Cerebellum (tissue), 4 donors: ENCODE measurements at places on chromosomes 12 and 14.

GRCh38 chr12:102061096-102061559 is 663 bp downstream of the WASHC3 start:
- peak; percentile 12 for DNase-seq

GRCh38 chr12:31519511-31519910 is 71.4 kb downstream of the DENND5B start:
- DNase-seq, result no peak

DNA sequence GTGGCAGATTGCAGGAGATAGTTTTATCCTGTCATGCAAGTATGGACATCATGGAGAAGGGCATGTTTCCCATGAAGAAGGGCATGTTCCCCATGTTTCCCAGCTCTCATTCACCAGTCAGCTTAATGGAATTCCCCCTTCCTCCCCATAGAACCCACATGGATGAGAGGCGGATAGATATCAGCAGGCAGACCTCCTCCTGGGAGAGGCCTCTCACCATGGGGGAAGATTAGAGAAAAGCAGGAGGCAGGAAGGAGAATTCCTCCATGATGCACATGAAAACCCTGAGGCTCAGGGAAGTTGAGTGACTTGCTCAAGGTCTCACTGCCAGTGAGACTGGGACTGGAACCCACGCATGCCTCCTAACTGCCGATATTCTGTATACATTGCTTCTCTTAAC is 92.9 kb upstream of the FOXN3 start:
- no peak for DNase-seq

- DNase-seq, result no peak
Measured at GRCh38 chr12:124677552-124678356, 110.3 kb upstream of the NCOR2 start.

DNA sequence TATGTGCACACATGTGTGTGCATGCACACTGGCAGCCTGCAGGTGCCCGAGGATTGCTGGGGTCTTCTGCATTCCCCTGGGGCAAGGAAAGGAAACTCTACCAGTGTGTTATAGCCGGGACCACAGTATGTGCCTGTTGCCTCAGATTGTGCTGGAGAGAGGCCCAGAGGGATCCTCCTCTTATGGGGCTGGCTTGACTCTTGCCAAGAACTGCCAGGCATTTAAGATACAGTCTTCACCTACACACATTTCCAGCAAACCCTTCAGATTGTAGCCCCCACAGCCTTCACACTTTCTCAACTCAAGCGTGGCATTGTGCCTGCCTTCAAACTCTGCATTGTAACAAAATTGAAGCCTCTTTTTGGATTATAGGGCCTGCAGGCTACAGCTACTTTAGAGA is 176.7 kb upstream of the DYRK2 start:
- DNase-seq, result no peak

GRCh38 chr14:55572578-55572977 is 7.4 kb upstream of the KTN1 start:
- DNase-seq, result no peak

DNA sequence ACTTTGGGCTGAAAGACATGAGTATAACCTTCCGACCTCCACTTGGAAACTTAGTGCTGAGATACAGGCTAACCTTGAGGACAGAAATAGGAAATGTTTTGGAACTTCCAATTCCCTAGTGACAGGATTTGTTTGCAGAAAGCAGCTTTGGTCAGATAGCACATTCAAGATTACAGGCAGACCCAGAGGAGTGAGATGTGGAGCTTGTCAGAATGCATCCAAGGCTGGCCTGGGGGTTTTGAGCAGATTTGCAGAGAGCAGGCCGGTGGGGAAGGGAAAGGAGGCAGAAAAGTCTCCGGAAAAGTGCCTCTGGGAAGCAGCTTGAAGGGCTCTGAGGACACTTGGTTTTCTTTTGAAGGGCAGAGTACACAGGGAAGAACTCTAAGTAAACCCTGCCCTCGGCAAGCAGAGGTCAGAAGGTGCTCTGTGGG is 180.3 kb downstream of the ETV6 start:
- DNase-seq, result no peak

DNA sequence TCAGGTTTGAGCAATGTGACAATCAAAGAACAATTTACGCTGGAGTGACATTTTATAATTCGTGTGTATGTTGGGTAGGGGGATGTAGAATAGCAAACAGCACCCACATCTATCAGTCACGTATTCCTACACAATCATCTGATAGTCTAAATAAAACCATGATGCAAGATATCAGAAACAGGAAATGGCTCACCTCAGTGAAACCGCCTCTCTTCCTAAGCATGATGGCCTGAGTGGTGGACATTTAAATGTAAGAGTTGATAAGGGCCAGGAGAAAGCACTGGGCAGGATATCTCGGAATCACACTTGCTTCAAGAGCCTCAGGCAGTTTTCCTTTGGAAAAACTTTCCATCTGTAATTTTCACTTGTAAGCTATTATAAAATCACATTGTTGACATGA is 128.2 kb downstream of the GRIP1 start:
- no peak for DNase-seq

DNA sequence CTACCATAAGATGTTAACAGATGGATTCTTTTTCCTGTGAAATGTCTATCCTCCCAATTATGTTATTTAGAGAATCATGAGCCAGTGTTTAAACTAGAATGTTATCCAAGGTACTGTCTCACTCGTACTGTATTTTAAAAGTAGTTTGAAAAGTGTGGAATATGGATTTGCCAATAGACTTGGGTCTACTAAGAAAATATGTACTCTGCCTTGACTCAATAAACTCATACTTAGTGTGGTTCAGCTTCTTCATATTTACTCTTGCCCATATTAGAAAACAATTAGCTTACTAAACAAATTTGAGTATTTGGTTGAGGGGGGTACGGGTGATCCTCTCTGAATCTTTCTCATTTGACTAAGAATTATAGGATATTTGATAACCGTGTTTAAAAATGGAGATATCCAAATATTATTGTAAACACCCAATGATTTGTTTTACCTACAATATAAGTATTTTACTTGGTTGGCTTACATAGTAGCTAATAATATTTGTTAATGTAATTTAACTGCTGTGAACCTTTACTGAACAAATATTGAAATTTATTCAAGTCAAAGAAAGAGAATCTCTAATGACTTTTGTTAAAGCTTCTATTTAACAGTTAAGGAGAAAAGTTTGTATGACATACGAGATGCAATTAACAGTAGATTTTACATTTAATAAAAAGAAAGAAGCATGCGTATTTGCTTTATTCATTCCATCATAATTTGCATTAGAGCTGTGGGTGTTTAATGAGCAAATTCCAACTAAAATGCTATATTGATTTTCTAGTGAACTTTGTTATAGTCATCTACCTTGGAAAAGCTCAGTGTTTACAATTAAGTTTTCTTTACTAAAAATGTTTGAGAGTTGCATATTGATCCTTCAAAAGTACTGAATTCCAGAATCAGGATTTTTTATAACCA is 81.2 kb downstream of the MIPOL1 start:
- DNase-seq, result no peak

DNA sequence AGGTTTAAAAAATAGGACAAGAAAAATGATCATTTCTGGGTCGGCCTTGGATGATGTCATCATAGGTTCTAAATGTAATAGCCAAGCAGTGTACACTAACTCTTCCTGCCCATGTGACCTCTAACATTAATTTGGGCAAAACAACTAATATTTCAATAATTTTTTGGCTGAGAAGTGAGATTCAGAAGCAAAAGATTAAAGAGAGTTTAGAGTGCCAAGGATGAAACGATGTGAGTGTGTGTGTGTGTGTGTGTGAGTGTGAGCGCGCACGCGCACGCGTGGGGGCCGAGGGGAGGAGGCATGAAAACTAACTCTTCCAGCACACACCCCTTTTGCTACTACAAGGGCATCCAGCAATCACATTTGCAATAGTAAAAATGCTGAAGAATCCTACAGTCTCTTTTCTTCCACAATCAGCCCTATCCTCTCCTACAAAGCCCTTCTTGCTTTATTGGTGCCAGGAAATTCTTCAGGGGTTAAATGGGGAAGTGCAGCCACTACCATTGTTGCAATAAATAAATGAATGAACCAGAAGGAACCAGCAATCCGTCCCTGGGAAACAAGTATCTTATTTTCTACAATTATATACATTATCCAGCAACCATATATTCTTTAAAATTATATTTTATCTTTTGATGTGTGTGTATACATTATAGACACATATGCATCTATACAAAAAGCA is 52.9 kb downstream of the PEBP1 start:
- DNase-seq, result peak; percentile 62

- DNase-seq, result no peak
Measured at GRCh38 chr14:60655119-60655897, 6.0 kb upstream of the SIX1 start.

DNA sequence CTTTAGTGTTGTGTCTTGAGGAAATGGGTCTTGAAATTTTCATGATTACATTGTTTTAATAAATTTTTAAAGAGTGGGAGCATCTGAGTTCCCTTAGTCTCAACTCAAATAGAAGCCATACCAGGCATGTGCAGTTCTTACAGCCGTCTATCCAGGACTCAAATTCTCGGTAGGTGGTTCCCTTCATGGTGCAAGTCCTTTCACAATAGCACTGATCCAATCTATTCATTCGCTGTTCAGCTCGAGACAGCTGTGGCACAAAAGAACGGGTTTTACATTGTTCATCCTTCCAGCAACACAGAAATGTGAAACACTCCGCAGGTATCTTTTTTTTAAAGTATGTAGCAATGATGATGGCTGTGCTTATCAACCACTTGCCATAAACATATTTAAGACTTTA is 100.2 kb downstream of the NELL2 start:
- no peak for DNase-seq

GRCh38 chr12:29204521-29204920 is 55.4 kb downstream of the FAR2 start:
- DNase-seq, result no peak

GRCh38 chr14:68687746-68688145 is 105.1 kb downstream of the ZFP36L1 start:
- DNase-seq, result no peak

- peak; percentile 26 for DNase-seq
Measured at GRCh38 chr12:128551266-128551665, 272.5 kb downstream of the SLC15A4 start.

DNA sequence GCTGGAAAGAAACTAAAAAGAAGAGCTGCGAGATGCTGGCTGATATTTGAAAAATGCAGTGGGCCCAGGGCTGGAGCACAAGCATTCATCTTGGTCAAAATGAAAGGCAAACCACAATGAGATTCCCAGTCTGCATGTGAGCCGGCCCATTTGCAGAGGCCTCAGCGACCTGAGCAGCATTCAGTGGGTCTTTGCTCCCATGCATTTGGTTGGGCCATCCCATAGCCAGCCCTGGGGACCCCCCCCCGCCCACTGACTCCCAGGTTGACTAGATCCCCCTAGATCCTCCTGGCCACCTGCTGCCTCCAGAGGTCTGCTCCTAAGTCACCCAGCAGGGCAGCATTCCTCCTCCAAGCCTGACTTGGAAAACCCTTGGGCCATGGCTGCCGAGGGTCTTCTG is 59.8 kb downstream of the PRMT8 start:
- no peak for DNase-seq

DNA sequence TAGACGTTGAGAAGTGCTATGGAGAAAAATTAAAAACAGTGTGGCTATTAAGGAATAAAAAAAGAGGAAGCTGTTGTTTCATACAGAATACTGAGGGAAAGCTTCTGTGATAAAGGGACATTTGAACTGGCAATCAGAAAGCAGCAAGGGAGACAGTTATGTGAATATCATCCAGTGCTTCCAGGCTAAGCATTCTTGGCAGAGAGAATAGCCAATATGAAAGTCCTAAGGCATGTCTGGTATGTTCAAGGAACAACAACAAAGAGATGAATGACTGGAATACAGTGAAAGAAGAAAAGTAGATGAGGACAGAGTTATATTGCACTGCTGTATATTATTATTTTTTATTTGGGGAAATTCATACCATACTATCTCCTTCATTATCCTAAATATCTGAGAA is 23.9 kb downstream of the SCAF11 start:
- no peak for DNase-seq

- DNase-seq, result no peak
Measured at GRCh38 chr12:82019533-82019932, 260.4 kb upstream of the PPFIA2 start.

DNA sequence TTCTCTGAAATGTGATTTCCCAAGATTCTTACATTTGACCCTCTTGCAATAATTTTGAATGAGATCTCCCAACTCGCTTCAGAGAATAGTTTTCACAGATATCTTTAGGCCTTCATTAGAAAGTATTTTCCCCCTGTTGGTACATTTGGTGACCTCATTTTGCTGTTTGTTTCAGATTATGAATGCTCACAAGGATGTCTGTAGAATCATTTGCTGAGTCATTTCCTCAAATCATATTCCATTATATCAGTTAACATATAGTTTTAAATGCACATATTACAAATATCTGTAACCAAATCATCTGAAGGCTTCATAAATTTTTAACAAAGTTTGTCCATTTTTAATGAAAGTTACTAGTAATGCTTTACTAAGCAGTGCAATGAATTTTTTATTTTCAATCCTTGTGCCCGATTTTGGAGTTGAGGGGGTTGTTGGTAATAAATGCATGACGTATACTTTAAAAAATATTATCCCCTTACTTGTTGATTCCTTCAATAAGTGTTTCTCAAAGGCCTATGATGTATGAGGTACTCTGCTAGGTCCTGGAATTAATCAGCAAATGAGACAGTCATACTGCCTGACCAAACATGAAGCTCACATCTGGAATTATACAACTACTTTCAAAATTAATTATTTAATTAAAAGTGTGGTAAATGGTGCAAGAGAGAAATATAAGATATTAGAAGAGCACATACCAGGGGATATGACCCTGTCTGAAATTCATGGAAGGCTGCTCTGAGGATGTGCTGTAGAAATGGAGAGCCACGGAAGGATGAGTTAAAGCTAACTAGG is 126.9 kb upstream of the RAP1B start:
- DNase-seq, result no peak

- no peak for DNase-seq
Measured at GRCh38 chr14:50045039-50045711, 71.2 kb downstream of the VCPKMT start.

DNA sequence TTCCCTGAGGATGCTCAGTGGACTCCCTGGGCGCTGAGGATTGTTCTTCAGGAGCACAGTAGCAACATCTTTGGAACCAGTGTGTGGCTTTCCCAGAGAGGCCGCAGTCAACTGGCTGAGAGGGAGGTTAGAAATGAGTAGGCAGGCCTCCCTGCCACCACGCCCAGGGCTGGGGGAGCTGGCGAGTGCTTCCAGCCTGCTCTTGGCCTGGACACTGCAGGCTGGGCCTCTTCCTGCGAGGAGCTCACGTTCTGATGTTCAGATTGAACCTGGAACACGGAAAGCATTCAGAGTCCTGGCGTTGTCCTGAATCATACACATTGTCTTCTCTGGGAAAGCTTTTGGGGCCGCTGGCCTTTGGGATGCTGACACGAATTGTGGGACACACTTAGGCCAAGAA is 15.6 kb downstream of the TSPAN9 start:
- DNase-seq, result no peak

- no peak for DNase-seq
Measured at GRCh38 chr12:32824596-32824995, 68.9 kb upstream of the YARS2 start.

GRCh38 chr14:65412856-65413738 is 567 bp downstream of the FUT8 start:
- peak; percentile 32 for DNase-seq

GRCh38 chr14:34029921-34030334 is 79.1 kb upstream of the EGLN3 start:
- no peak for DNase-seq

GRCh38 chr12:65603438-65604351 is 220.6 kb upstream of the HMGA2 start:
- peak; percentile 1 for DNase-seq
